ENCODE measurements at places on chromosomes 7 and 10.

DNA sequence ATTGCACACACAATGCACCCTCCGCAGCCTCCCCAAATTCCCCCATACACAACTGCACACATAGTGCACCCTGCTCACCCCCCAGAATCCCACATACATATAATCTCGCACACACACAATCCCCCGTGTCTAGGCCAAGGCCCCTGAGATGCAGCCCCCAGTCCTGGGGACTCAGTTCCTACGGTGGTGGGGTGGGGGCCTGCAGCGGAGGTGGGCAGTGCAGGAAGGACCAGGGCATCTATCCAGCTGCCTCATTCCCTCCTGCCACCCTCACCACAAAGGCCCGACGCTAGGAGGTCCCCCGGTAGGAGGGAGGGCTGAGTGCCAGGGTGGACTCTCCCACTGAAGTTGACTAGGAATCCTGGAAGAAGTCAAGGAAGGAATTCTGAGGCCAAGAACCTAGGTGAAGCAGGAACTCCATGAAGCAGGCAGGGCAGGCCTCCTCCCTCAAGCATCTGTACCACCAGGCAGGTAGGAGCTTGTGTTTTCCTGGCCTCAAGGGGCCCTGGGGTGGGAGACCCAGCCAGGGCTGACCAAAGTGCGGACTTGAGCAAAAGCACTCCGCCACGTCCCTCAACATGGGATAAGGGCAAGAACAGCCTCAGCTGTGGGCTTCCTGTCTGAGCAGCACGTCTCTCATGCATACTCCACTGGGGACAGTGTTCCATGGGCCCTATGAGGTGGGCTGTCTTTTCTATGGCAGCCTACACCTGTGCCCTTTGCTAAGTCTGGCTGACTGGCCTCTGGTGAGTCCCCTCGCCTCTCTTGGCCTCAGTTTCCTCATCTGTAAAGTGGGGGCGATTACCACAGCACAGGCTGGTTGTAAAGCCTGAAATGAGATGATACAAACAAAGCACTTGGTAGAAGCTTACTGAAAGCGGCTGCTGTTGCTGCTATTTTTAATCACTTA lies 145.7 kb downstream of the MAPK8 start:
- no peak for DNase-seq

DNA sequence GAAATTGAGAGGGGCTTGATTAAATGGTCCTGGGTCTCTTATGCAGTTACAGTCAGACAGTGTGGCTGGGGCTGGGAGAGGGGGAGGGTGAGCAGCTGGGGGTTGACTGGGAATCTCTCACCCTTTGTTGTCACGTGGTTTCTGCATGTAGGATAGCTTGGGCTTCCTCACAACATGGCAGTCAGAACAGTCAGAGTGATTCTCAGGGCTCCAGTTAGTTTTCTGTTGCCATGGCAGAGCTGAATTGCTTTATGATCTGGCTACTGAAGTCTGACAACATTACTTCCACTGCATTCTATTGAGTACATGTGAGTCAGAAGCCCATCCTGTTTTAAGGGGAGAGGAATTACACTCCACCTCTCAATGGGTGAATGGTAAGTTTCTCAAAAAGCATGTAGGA lies 102.7 kb downstream of the WDR11 start:
- no peak for DNase-seq

DNA sequence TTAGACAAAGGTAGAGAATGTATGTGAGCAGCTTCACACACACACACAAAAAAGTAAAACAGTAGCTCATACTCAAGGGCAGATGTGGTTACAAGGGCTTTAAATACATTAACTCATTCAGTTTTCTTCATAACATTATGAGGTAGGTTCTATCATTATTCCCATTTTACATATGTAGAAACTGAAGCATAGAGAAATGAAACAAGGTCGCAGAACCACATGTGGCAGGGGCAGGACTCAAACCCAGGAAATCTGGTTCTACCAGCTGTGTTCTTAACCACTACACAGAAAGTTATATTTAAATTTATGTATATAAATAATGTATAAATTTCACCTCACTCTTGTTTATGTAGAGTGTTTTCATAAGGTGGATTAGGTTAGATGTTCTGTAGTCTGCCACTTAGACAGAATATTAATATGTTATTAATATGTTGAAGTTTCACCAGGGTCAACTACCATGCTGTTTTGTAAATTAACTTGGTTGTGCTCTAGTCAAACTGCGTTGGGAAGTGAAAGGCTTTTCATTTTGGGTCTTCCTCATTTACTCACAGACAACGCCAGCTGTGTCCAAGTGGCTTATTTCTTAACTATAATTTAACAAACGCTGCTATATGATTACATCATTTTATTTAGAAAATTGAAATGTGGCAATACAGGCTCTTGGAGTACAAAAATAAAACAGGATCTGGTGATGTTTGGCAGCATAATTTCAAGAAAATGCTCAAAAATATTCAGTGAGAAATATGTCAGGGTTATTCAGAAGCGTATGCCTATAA lies 138.4 kb downstream of the MDFIC start:
- DNase-seq = no peak

GRCh38 chr10:71978476-71978875 lies 14.3 kb downstream of the CHST3 start:
- DNase-seq = no peak

DNA sequence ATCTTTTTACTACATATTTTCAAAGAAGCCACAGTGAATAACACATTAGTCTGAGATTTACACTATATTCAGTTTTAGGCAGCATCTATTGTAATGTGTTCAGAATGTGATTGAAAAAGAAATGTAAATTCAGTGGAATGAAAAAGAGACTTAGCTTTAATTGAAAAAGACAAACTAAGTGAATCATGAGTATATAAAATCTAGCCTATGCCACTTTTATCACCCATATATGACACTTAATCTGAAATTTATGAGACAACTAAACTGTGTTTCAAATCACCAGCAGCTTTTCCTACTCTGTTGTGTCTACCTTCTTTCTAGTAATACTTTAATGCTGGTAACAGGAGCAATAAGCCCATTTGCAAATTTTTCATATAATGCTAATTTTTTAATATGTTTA lies 4.7 kb downstream of the SKAP2 start:
- DNase-seq = no peak

Measured in KG1 (cell line).